ENCODE measurements at places on chromosomes 16 and 17. TPM values are rescaled to one million over a fixed set of nuclear protein-coding genes. Genes with fewer than 3 reads are reported as not detected.

- H3K4me3 ChIP-seq, result no peak overlapping the region
- no peaks in the 10 kb centered on the region for H3K36me3 ChIP-seq
- H3K27ac ChIP-seq, result no peak overlapping the region
- no peaks in the 10 kb centered on the region for H3K27me3 ChIP-seq
- no peaks in the 10 kb centered on the region for H3K4me1 ChIP-seq
Measured at GRCh38 chr16:72999541-73000019, 48.3 kb downstream of the ZFHX3 start.

- H3K27me3 ChIP-seq, result no peaks in the 10 kb centered on the region
- H3K4me1 ChIP-seq, result no peaks in the 10 kb centered on the region
- no peaks in the 10 kb centered on the region for H3K36me3 ChIP-seq
- no peak overlapping the region for H3K27ac ChIP-seq
- no peak overlapping the region for H3K4me3 ChIP-seq
Measured at GRCh38 chr17:80047176-80047575, 10.7 kb downstream of the CCDC40 start.

The KRTAP17-1 gene
- not detected for total RNA-seq

GRCh38 chr17:27284811-27285415, 9.0 kb upstream of the WSB1 start:
- H3K27ac ChIP-seq, result no peak overlapping the region
- no peak for DNase-seq
- H3K4me3 ChIP-seq, result no peak overlapping the region
- no peaks in the 10 kb centered on the region for H3K27me3 ChIP-seq

DNA sequence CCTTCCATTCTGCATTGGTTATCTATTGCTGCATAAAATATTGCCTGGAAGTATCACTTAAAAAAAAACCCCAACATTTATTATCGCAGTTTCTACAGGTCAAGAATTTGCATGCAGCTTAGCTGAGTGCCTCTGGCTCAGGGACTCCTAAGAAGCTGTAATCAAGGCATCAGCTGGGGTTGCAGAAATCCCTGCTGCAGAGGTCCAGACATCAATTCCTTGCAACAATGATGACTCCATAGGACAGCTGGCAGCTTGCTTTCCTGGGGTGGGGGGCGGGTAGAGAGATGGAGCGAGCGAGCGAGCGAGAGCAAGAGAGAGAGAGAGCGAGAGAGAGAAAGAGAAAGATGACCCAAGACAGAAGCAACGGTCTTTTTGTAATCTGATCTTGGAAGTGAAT, 308.1 kb downstream of the HAPSTR1 start:
- H3K27ac ChIP-seq, result no peak overlapping the region
- H3K36me3 ChIP-seq, result no peaks in the 10 kb centered on the region
- H3K27me3 ChIP-seq, result no peaks in the 10 kb centered on the region
- DNase-seq, result no peak
- H3K4me1 ChIP-seq, result no peaks in the 10 kb centered on the region

GRCh38 chr17:1552932-1553331, 9.7 kb downstream of the PITPNA start:
- no peak overlapping the region for H3K27ac ChIP-seq
- no peak for DNase-seq
- no peaks in the 10 kb centered on the region for H3K27me3 ChIP-seq
- peaks cover 61% of the 10 kb centered on the region for H3K36me3 ChIP-seq
- H3K4me1 ChIP-seq, result no peaks in the 10 kb centered on the region

DNA sequence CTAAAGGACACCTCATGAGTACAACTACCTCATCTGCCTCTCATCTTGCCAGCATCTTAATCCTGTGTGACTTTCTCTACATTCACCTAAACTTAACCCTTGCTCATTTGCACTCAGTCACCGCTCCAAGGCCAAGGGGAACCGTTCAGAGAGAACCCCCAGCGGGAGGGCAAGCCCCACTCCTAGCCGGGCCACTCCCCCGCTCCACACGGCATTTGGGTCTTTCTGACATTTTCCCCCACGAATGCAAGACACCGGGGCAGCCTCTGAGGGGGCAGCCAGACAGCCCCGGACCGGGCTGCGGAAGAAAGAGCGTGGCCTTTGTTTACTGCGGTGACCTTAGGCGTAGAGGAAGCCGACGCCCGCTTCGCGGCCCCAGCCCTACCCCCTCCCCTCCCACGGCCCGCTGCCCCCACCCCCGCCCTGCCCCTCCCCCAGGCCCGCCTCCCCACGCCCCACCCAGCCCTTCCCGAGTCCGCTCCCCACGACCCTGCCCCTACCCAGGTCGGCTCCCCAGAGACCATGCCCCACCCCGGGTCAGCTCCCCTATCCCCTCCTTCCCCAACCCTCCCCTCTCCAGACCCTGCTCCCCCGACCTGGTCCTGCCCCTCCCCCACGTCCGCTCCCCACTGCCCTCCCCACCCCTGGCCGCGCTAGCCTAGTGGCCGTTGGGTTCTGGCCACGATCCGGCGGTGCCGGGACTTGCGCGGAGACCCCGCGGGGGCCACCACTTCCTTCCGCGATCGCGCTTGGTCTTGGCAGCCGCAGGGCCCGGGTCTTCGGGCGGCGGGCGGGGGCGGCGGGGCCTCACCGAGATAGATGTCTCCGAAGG, 789 bp downstream of the CSNK1D start:
- H3K36me3 ChIP-seq, result peaks cover 33% of the 10 kb centered on the region
- H3K27ac ChIP-seq, result peak overlapping the region; percentile 78
- no peaks in the 10 kb centered on the region for H3K27me3 ChIP-seq

The CPHXL2 gene
- not detected for total RNA-seq

The BTBD17 gene
- total RNA-seq, result not detected

- DNase-seq, result no peak
- H3K4me3 ChIP-seq, result no peak overlapping the region
- H3K27ac ChIP-seq, result no peak overlapping the region
- no peaks in the 10 kb centered on the region for H3K27me3 ChIP-seq
- H3K36me3 ChIP-seq, result peaks cover under 1% of the 10 kb centered on the region
Measured at GRCh38 chr16:85568519-85568918, 44.6 kb upstream of the GSE1 start.

The NOG gene
- 12.5 TPM for total RNA-seq

The JPH3 gene
- total RNA-seq, result not detected

The SLFN14 gene
- not detected for total RNA-seq

DNA sequence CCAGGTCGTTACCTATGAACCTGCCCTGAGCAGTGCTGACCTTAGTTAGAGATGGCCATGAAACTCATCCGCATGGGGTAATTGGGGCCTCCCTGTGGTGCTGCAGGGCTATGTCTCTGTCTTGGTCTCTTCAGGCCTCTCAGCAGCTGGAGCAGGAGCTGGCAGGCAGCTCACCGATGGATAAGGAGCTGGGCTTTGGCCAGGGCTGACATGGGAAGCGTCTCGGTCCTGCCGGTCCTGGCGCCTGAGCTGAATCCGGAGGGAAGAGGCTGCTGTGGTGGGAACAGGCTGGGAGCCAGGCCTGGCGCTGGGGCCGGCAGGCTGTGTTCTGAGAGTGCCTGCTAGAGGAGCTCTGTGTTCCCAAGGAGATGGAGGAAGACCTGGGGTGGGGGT, 10.1 kb downstream of the IL32 start:
- H3K36me3 ChIP-seq, result no peaks in the 10 kb centered on the region
- H3K4me1 ChIP-seq, result peaks cover 95% of the 10 kb centered on the region
- DNase-seq, result no peak
- H3K27ac ChIP-seq, result peak overlapping the region; percentile 80

GRCh38 chr17:30324723-30325122, 9.1 kb downstream of the TMIGD1 start:
- H3K36me3 ChIP-seq, result no peaks in the 10 kb centered on the region
- H3K27ac ChIP-seq, result peak overlapping the region; percentile 51
- H3K4me1 ChIP-seq, result peaks cover 42% of the 10 kb centered on the region
- H3K4me3 ChIP-seq, result no peak overlapping the region
- no peak for DNase-seq

DNA sequence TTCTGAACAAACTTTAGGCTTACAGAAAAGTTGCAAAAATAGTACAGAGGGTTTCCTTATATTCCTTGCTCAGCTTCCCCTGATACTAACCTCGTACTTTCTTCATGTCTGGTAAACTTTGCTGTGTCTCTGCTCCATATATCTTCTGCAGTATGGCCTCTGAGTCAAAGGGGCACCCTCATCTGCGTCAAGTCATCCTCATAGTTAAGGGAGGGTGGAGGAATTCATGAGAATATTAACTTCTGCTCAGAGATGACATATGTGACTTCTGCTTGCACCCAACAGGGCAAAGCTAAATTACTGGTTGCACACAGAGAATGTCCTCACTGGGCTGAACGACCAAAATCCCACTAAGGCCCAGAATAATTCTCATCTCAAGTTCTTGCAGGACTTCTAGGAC, 4.3 kb upstream of the CCL7 start:
- H3K4me1 ChIP-seq, result no peaks in the 10 kb centered on the region
- H3K27ac ChIP-seq, result no peak overlapping the region
- no peak overlapping the region for H3K4me3 ChIP-seq
- no peaks in the 10 kb centered on the region for H3K36me3 ChIP-seq
- DNase-seq, result no peak

The ABCA9 gene
- total RNA-seq, result 0.03 TPM

- H3K4me1 ChIP-seq, result peaks cover 8% of the 10 kb centered on the region
- H3K27me3 ChIP-seq, result no peaks in the 10 kb centered on the region
- no peak for DNase-seq
- no peak overlapping the region for H3K4me3 ChIP-seq
- H3K27ac ChIP-seq, result no peak overlapping the region
- peaks cover 10% of the 10 kb centered on the region for H3K36me3 ChIP-seq
Measured at GRCh38 chr16:30934827-30935557, 11.6 kb downstream of the FBXL19 start.

- no peak overlapping the region for H3K27ac ChIP-seq
- H3K4me3 ChIP-seq, result no peak overlapping the region
- H3K27me3 ChIP-seq, result peaks cover 36% of the 10 kb centered on the region
- H3K36me3 ChIP-seq, result no peaks in the 10 kb centered on the region
Measured at GRCh38 chr17:34156741-34157589, 98.1 kb upstream of the CCL2 start.

The TBC1D3B gene
- total RNA-seq, result 1.5 TPM

GRCh38 chr16:89443727-89444084, 46.7 kb downstream of the ANKRD11 start:
- H3K4me3 ChIP-seq, result no peak overlapping the region
- no peaks in the 10 kb centered on the region for H3K27me3 ChIP-seq
- peaks cover 6% of the 10 kb centered on the region for H3K36me3 ChIP-seq
- DNase-seq, result no peak
- H3K27ac ChIP-seq, result no peak overlapping the region

The KRTAP4-1 gene
- total RNA-seq, result not detected
